ENCODE measurements at places on chromosomes 7 and 10.

DNA sequence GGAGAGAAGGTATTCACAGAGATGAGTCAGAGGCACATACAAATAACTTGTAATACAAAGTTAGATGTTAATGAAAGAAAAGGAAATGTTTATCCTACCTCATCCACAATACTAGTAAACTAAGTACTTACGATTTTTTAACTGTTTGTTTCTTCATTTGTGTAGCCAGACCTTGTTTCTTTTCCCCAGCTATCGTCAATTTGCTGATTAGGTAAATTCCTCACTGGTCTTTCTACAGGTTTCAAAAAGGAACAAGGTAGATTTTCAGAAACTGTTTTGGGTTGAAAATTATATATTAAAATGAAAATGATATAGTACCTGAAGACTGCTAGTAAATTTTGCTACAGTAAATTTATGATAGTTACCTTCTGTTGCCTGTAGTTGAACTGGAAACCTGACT is 56.6 kb downstream of the PON1 start:
- no peak for DNase-seq

- no peak for DNase-seq
Observed at GRCh38 chr10:84862551-84862950, 534.2 kb downstream of the CCSER2 start.

GRCh38 chr7:95871075-95871848 is 98.9 kb downstream of the DYNC1I1 start:
- DNase-seq: peak; percentile 43

GRCh38 chr10:88794731-88795130 is 7.8 kb upstream of the LIPM start:
- DNase-seq: no peak

- DNase-seq: no peak
Observed at GRCh38 chr10:94496010-94496409, 49.6 kb upstream of the HELLS start.

All from fibroblast of villous mesenchyme (primary cell).